ENCODE measurements at places on chromosomes 2 and 18.

DNA sequence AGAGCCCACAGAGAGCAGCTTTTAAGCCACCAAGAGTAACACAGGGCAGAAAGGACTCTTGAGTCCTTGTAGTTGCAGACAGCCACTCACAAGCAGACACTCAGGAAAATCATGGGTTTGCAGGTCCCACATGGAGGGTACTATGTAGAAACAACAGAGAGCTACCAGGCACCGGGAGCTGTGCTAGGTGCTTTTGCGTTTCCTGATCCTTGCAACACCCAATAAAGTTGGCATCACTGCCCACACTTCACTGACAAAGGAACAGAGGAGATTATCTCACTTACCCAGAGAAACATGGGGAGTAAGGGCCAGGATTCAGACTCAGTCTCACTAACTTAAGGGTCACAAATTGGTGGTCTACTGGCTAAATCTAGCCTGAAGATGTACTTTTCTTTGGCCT is 32.5 kb upstream of the BZW1 start:
- no peak for DNase-seq
- H3K27ac ChIP-seq = no peak overlapping the region
- no peak overlapping the region for H3K4me3 ChIP-seq
- H3K36me3 ChIP-seq = no peaks in the 10 kb centered on the region
- peaks cover 2% of the 10 kb centered on the region for H3K4me1 ChIP-seq

- H3K4me1 ChIP-seq = no peaks in the 10 kb centered on the region
- DNase-seq = no peak
- H3K27ac ChIP-seq = no peak overlapping the region
- H3K27me3 ChIP-seq = peaks cover 3% of the 10 kb centered on the region
Observed at GRCh38 chr2:209431701-209432100, 7.9 kb downstream of the MAP2 start.

- H3K27me3 ChIP-seq = no peaks in the 10 kb centered on the region
- H3K4me1 ChIP-seq = no peaks in the 10 kb centered on the region
- no peak overlapping the region for H3K4me3 ChIP-seq
- no peaks in the 10 kb centered on the region for H3K36me3 ChIP-seq
Observed at GRCh38 chr2:106708209-106708608, 177.8 kb downstream of the ST6GAL2 start.

- H3K27me3 ChIP-seq = peaks cover 33% of the 10 kb centered on the region
- H3K27ac ChIP-seq = no peak overlapping the region
- peaks cover 31% of the 10 kb centered on the region for H3K4me1 ChIP-seq
- peaks cover 5% of the 10 kb centered on the region for H3K36me3 ChIP-seq
Observed at GRCh38 chr2:234029150-234029733, 21.3 kb upstream of the SPP2 start.

DNA sequence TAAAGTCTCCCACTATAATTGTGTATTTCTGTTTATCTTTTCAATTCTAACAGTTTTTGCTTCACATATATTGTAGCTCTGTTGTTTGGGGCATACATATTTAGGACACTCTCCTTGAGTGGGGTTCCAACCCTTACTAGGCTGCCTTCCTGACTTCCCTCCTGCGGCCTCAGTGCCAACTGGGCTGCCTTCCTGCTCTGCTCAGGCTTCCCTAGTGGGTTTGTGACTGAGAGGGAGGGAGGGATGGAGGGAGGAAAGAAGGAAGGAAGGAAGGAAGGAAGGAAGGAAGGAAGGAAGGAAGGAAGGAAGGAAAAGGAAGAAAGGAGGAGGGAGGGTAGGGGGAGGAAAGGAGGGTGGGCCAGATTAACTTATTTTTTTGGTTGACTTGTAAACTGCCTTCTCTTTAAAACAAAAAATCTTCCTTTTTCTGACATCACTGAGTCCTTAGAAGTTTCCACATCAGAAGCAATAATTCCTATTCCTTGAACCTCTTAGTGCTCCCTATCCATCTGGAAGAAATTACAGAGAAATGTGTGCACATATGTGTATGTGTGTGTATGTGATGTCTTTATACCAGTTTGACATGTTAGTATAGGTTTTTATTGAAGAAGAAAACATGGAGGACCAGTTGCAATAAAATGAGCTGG is 145.4 kb upstream of the PGAP1 start:
- no peak overlapping the region for H3K4me3 ChIP-seq
- no peaks in the 10 kb centered on the region for H3K27me3 ChIP-seq
- H3K4me1 ChIP-seq = peaks cover 27% of the 10 kb centered on the region
- H3K36me3 ChIP-seq = peaks cover 74% of the 10 kb centered on the region

DNA sequence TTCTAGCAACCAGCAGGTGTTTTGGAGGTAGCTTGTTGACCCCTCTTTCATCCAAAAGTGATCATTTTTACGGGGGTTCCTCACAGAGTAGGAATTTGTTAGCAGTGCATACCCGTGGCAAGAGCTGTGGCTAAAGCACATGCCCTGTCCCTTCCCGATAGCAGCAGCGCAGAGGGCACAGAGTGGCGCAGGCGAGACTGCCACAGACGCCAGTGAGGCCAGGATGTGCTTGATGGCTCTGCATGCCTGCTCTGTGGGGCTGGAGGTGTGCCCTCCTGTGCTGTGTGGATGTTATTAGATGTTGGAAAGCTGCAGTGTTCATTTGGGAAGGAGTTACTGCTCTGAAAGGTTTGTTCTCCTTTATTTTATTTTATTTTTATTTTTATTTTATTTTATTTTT is 153.6 kb downstream of the FAM210A start:
- H3K36me3 ChIP-seq = peaks cover 12% of the 10 kb centered on the region
- H3K27me3 ChIP-seq = no peaks in the 10 kb centered on the region
- H3K27ac ChIP-seq = peak overlapping the region; percentile 63

GRCh38 chr18:27713037-27713737 is 463.7 kb downstream of the CDH2 start:
- H3K4me1 ChIP-seq = no peaks in the 10 kb centered on the region
- H3K36me3 ChIP-seq = no peaks in the 10 kb centered on the region
- no peak overlapping the region for H3K4me3 ChIP-seq
- H3K27ac ChIP-seq = no peak overlapping the region

DNA sequence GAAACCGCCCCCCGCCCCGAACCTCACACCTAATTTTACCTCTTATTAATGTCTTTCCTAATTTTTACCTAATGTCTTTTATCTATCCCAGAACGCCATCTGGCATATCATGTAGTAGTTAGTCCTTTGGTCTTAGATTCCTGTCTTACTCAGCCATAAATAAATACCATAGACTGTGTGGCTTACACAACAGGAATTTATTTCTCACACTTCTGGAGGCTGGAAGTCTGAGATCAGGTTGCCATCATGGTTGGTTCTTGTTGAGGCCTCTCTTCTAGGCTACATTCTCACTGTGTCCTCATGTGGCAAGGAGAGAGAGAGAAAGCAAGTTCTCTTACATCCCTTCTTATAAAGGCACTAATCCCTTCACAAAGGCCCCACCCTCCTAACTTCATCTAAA is 46.8 kb downstream of the RHBDD1 start:
- no peaks in the 10 kb centered on the region for H3K27me3 ChIP-seq
- DNase-seq = no peak
- H3K4me1 ChIP-seq = peaks cover 1% of the 10 kb centered on the region
- H3K36me3 ChIP-seq = peaks cover 17% of the 10 kb centered on the region

- no peaks in the 10 kb centered on the region for H3K27me3 ChIP-seq
- peaks cover 26% of the 10 kb centered on the region for H3K36me3 ChIP-seq
- peaks cover 81% of the 10 kb centered on the region for H3K4me1 ChIP-seq
- peak overlapping the region; percentile 62 for H3K27ac ChIP-seq
- peak; percentile 66 for DNase-seq
- no peak overlapping the region for H3K4me3 ChIP-seq
Observed at GRCh38 chr2:196234672-196235071, 63.3 kb upstream of the STK17B start.

GRCh38 chr2:40658941-40659340 is 207.1 kb upstream of the SLC8A1 start:
- no peaks in the 10 kb centered on the region for H3K4me1 ChIP-seq
- no peak overlapping the region for H3K27ac ChIP-seq
- H3K4me3 ChIP-seq = no peak overlapping the region
- no peaks in the 10 kb centered on the region for H3K27me3 ChIP-seq
- no peak for DNase-seq

DNA sequence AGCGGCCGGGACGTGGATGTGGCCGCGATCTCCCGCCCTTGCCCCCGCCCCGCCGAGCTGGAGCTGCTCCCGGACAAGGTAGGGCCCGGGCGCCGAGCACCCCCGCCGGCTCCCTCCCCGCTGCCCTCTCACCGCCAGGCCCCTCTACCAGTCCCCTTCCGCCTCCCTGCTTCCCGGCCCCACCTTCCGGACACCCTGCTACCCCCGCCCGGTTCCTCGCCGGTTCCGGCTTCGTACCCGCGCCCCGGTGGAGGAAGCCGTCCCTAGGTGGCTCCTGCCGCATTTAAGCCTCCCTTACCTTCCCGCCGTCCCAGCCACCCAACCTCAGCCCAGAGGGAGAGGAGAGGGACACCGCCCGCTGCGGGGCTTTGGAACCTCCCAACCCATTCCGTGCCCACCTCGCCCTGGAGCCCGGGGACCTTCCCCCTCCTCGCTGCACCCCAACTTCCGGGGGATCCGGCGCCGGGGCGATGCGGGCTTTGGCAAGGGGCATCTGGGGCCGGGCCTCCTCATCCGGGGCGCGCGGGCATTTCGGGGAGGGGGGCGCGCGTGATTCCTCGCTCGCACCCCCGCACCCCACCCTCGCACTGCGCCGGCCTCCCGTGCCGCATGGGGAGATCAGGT is 475 bp downstream of the B3GNT2 start:
- H3K4me1 ChIP-seq = peaks cover 39% of the 10 kb centered on the region
- peak overlapping the region; percentile 91 for H3K27ac ChIP-seq
- H3K36me3 ChIP-seq = peaks cover 11% of the 10 kb centered on the region
- peak overlapping the region; percentile 90 for H3K4me3 ChIP-seq
- peaks cover 4% of the 10 kb centered on the region for H3K27me3 ChIP-seq

GRCh38 chr18:9834551-9834950 is 51.2 kb upstream of the TXNDC2 start:
- H3K4me3 ChIP-seq = no peak overlapping the region
- H3K36me3 ChIP-seq = no peaks in the 10 kb centered on the region
- H3K27me3 ChIP-seq = peaks cover 26% of the 10 kb centered on the region
- DNase-seq = no peak
- H3K27ac ChIP-seq = no peak overlapping the region

DNA sequence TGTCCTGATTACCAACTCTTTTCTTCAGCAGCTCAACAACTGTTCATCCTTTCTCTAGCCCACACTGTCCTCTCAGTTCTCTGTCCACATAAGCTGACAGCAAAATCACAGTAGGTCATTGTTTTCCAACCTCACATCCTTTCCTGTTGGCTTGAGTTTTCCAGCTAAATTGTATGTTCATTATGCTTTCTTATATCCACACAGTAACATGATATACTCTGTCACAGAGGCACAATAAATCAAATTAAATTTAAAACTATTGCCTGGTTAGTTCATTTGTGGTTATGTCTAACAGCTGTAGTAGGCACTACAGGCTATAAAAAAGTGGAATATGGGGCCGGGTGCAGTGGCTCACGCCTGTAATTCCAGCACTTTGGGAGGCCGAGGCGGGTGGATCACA is 179.9 kb downstream of the ETAA1 start:
- no peak for DNase-seq
- H3K4me3 ChIP-seq = no peak overlapping the region
- no peaks in the 10 kb centered on the region for H3K4me1 ChIP-seq
- H3K27ac ChIP-seq = no peak overlapping the region

GRCh38 chr2:226771067-226771466 is 28.6 kb downstream of the IRS1 start:
- H3K4me1 ChIP-seq = peaks cover 24% of the 10 kb centered on the region
- no peak overlapping the region for H3K4me3 ChIP-seq
- peaks cover 34% of the 10 kb centered on the region for H3K27me3 ChIP-seq
- peaks cover 4% of the 10 kb centered on the region for H3K36me3 ChIP-seq

All from activated T-helper 2 cell treated with anti-CD3 and anti-CD28 coated beads, Interferon-gamma antibody, Interleukin-2, Interleukin-4, amounts not matched to agents 10 μg/mL and 5 μg/mL and 100 μg/mL, durations not matched to agents 14 hours and 24 hours and 36 hours (primary cell).